Uterus (tissue), 4 donors: ENCODE measurements at places on chromosomes 12 and 14.

GRCh38 chr14:82488473-82488872 lies 954.8 kb upstream of the SEL1L start:
- H3K27me3 ChIP-seq = no peaks in the 10 kb centered on the region
- no peaks in the 10 kb centered on the region for H3K36me3 ChIP-seq
- H3K4me1 ChIP-seq = no peaks in the 10 kb centered on the region
- no peak for DNase-seq
- no peak overlapping the region for H3K27ac ChIP-seq
- no peak overlapping the region for H3K4me3 ChIP-seq

- H3K36me3 ChIP-seq = no peaks in the 10 kb centered on the region
- no peak for DNase-seq
- H3K27ac ChIP-seq = no peak overlapping the region
- H3K4me1 ChIP-seq = no peaks in the 10 kb centered on the region
- H3K27me3 ChIP-seq = no peaks in the 10 kb centered on the region
- no peak overlapping the region for H3K4me3 ChIP-seq
Measured at GRCh38 chr12:95784286-95784685, 6.3 kb downstream of the NTN4 start.

DNA sequence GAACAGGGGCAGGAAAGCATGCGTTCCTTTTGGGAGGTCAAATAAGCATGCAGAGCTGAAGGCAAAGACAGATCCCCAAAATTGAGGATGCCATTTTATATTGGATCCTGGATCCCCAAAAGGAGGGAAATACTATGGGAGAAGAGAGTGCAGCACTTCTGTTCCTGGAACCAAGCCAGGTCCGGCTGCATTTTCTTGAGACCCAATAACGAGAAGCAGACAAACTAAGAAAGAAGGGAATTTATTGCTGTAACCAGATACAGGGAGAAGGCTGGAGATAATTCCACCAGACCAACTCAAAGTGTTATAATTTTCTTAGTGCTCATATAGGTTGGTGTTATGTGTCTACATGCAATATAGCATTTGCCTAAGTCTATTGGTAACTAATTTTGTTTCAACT lies 60.8 kb downstream of the PDE6H start:
- no peak for DNase-seq
- H3K4me3 ChIP-seq = no peak overlapping the region
- H3K36me3 ChIP-seq = no peaks in the 10 kb centered on the region
- no peaks in the 10 kb centered on the region for H3K27me3 ChIP-seq
- no peaks in the 10 kb centered on the region for H3K4me1 ChIP-seq

GRCh38 chr14:70093156-70093555 lies 95.6 kb downstream of the SLC8A3 start:
- no peak for DNase-seq
- no peaks in the 10 kb centered on the region for H3K36me3 ChIP-seq
- no peaks in the 10 kb centered on the region for H3K4me1 ChIP-seq

DNA sequence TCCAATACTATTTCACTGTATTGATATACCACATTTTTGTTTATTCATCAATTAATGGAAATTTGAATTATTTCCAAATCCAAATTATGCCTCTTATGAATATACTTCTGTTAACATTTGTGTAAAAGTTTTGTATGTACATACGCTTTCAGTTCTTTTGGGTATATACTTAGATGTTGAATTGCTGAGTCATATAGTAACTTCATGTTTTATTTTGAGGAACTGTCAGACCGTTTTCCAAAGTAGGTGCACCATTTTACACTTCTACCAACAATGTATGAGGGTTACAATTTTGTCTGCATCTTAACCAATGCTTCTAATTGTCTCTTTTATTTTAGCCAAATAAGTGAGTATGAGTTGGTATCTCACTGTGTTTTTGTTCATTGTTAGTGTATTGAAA lies 10.2 kb upstream of the CCER1 start:
- DNase-seq = no peak
- no peaks in the 10 kb centered on the region for H3K27me3 ChIP-seq
- H3K4me3 ChIP-seq = no peak overlapping the region
- H3K36me3 ChIP-seq = no peaks in the 10 kb centered on the region
- no peaks in the 10 kb centered on the region for H3K4me1 ChIP-seq
- no peak overlapping the region for H3K27ac ChIP-seq

- DNase-seq = no peak
- H3K4me3 ChIP-seq = no peak overlapping the region
- no peak overlapping the region for H3K27ac ChIP-seq
- H3K36me3 ChIP-seq = peaks cover 2% of the 10 kb centered on the region
- no peaks in the 10 kb centered on the region for H3K4me1 ChIP-seq
- no peaks in the 10 kb centered on the region for H3K27me3 ChIP-seq
Measured at GRCh38 chr14:66432334-66432733, 53.8 kb upstream of the CCDC196 start.
